Heart left ventricle (tissue), 16 donors: ENCODE measurements at places on chromosomes 1 and 21.

DNA sequence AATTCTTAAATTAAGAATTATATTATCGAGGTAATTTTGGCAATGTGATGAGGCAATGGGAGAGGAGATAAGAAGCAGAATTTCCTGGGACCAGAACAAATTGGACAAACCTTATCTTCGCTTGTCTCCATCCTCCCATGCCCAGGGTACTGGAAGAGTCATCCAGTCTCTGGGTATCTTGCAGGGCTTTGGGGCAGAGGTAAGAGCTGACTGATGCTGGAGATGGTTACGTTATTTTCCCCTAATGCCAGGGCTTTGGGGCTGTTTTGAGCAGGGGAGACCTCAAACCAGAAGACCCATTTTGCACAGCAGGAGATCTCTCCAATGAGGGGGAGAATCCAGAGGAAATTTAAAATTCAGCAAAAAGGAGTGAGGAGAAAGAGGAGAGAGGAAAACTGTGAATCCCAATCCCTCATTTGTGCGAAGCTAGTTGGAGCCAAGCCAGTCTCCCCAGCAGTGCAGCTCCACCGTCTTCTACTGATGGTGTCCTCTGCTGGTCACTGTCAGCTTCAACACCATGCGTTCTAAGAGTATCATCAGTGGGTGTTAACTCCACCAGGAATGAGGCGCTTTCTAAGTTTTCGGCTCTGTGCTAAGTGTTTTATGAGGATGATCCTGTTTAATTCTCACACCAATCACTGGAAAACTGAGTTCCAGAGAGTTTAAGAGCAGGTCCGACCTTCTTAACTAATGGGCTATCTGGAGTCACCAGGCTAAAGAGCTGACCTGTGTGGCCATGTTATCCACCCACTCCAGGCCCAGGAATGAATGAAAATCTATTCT is 86.8 kb upstream of the CD34 start:
- H3K4me1 ChIP-seq, result no peaks in the 10 kb centered on the region
- no peaks in the 10 kb centered on the region for H3K36me3 ChIP-seq
- H3K27me3 ChIP-seq, result no peaks in the 10 kb centered on the region
- H3K27ac ChIP-seq, result no peak overlapping the region
- H3K4me3 ChIP-seq, result no peak overlapping the region

DNA sequence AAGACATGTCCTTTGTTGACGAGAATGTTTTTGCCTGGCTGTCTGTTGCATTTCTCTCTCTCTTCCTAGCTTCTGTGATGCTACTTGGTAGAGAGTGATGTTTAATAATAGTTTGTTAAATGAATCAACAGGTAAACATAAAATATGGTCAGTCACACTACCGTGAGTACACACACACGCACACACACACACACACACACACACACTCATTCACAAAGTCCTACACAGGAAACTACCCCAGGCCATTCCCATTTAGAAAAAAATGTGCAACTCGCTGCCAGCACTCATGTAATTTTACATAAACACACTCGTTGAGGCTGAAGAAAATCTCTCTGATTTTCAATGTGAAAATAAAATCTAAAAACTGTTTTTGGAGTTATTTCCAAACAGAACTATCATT is 38.7 kb downstream of the RUNX1 start:
- no peaks in the 10 kb centered on the region for H3K27me3 ChIP-seq
- no peak overlapping the region for H3K27ac ChIP-seq
- H3K4me1 ChIP-seq, result no peaks in the 10 kb centered on the region
- peaks cover 8% of the 10 kb centered on the region for H3K36me3 ChIP-seq
- no peak overlapping the region for H3K4me3 ChIP-seq

DNA sequence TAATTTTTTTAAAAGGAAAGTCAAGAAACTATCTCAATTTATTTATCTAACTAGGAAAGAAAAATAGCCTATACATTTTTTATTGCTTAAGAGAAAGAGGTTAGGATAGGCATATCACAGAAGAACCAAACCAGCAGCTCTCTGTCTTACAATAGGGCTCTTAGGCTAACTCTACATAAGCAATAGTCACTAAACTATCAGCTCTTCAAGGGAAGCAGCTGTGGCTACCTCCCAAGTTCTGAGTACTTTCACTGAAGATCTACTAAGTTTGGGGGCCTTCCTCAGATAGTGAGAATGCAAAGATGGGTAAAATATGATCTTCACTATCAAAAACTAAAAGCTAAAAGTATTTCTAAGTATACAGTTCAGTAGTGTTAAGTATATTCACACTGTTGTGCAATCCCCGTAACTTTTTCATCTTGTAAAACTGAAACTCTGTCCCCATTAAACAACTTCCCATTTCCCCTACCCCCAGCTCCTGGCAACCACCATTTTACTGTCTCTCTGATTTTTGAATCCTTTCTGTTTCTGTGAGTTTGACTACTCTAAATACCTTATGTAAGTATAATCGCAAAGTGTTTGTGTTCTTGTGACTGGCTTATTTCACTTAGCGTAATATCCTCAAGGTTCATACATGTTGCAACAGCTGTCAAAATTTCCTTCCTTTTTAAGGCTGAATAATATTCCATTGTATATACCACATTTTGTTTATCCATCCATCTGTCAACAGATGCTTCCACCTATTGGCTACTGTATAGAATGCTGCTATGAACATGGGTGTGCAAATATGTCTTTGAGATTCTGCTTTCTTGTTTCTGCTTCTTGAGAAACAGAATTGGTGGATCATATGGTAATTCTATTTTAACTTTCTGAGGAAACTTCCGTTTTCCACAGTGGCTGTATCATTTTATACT is 73.3 kb downstream of the ACBD6 start:
- no peak for DNase-seq
- H3K27me3 ChIP-seq, result no peaks in the 10 kb centered on the region
- H3K4me3 ChIP-seq, result no peak overlapping the region
- H3K4me1 ChIP-seq, result no peaks in the 10 kb centered on the region
- H3K36me3 ChIP-seq, result no peaks in the 10 kb centered on the region

GRCh38 chr21:38439426-38439825 is 58.9 kb downstream of the ERG start:
- no peak for DNase-seq
- H3K4me3 ChIP-seq, result no peak overlapping the region
- H3K4me1 ChIP-seq, result peaks cover 23% of the 10 kb centered on the region
- no peaks in the 10 kb centered on the region for H3K36me3 ChIP-seq

- no peak overlapping the region for H3K27ac ChIP-seq
- H3K36me3 ChIP-seq, result no peaks in the 10 kb centered on the region
- H3K4me3 ChIP-seq, result peak overlapping the region; percentile 47
- H3K4me1 ChIP-seq, result peaks cover 5% of the 10 kb centered on the region
These were observed 627 bp upstream of the DLGAP3 start for GRCh38 chr1:34929853-34930701.
